ENCODE measurements at places on chromosomes 1 and 21.

- no peak for DNase-seq
Measured at GRCh38 chr21:45451091-45451740, 46.3 kb downstream of the COL18A1 start.

DNA sequence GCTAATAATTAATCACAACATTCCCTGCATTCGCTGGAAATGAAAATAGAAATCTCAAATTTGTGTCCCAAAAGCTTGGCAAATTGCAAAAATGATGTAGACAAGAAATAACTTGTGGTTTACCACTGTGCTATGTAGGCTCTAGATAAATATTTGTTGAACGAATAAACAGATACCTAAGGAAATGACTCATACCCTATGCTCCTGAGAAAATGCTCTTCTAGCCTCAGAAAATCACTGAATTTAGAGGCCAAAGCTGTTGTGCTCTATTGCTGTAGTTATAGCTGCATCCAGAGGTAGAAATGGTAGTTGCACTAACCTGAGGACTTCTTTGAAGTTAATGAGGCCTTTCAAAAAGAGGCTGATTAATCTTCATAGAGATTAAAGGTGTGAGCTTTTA, 142.0 kb upstream of the ZNHIT6 start:
- DNase-seq = no peak

DNA sequence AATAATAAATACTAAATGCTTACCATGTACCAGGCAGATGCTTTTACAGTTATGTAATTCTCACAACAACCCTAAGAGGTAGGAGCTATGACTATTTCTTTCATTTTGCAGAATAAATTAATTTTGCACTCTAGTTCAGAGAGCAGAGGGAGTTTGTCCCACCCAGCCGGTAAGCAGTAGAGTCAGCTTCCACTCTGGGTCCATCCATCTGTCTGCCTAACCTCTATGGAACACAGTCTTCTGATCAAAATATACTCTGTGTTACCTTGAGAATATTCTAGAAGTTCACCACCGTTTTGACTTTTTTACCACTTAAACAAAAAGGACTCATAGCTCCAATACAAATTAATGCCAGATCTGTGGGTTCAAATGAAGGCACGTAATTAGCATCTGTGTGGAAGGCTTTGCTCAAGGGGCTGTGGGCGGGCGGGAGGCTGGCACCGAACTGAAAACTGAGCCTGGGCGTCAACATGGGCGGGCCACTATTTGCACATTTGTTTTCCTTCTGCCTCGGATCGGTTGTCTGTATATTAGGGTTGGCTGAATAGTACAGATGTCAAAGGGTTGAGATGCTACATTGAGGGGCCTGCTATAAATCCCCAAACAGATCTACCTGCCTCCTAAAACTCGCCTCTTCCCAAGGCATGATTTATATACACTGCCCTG, 33.1 kb upstream of the LMO4 start:
- DNase-seq = no peak

DNA sequence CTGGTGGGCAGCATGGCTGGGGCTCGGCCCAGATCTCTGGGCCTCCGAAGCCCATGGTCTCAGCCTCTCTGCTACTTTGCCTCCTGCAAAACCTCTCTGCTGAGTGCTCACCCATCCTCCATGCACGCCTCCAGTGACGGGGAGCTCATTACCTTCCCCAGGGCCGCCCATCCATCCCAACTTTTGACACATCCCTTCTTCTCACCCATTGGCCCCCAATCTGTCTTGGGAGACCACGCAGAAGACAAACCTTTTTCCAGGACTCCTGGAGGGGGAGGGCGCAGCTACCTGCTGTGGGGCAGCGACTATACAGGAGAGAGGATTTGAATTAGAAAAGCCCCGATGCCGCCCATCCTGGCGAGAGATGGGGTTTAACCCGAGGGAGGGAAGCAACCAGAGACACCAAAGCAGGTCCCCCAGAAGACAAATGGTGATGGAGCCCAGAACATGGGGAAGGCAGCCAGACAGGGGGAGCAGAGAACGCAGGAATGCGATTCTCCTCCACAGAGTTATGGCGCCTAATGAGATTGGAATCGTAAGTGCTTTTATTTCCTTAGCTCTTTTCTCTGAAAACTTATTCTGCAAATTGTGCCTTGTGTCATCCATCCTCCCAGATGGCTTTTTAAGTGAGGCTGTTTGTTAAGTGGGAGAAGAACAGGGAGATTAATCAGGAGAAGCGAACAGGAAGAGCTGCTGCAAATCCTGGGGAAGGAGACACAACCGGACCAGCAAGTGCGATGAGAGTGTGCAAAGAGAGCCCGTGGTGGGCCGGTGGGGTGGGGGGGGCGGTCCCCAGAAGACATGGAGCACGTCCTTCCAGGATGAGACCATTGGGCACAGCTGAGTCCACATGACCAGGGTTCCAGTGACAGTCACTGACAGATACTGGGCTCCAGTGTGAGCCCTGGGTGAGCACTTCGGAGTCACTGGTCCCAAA, 623.5 kb downstream of the MATN1 start:
- no peak for DNase-seq
